Activated CD4-positive, alpha-beta T cell treated with anti-CD3 and anti-CD28 coated beads, Interleukin-2, amount 10 ng/mL, durations not matched to agents 7 days and 5 days (primary cell): ENCODE measurements at places on chromosomes 16 and 17. TPM values are rescaled to one million over a fixed set of nuclear protein-coding genes. Genes with fewer than 3 reads are reported as not detected.

Gene CALB2
- total RNA-seq = not detected

Gene CCL3
- total RNA-seq = 4.1 TPM

Gene WNT9B
- total RNA-seq = not detected

Gene SYCE1L
- 11.1 TPM for total RNA-seq

Gene C16orf96
- total RNA-seq = 0.21 TPM

Gene PRSS33
- total RNA-seq = not detected

Gene TUBD1
- total RNA-seq = 13.8 TPM

Gene TMED6
- 1.0 TPM for total RNA-seq

Gene TTYH2
- total RNA-seq = 10.2 TPM

Gene MFAP4
- not detected for total RNA-seq

Gene TMEM100
- not detected for total RNA-seq

Gene CACNG1
- not detected for total RNA-seq

Gene CACNG4
- not detected for total RNA-seq

GRCh38 chr17:59796785-59797205 is 89.3 kb downstream of the VMP1 start:
- H3K4me1 ChIP-seq = peaks cover 32% of the 10 kb centered on the region
- H3K36me3 ChIP-seq = peaks cover 24% of the 10 kb centered on the region
- H3K27me3 ChIP-seq = no peaks in the 10 kb centered on the region
- H3K4me3 ChIP-seq = no peak overlapping the region
- peak overlapping the region; percentile 36 for H3K27ac ChIP-seq

DNA sequence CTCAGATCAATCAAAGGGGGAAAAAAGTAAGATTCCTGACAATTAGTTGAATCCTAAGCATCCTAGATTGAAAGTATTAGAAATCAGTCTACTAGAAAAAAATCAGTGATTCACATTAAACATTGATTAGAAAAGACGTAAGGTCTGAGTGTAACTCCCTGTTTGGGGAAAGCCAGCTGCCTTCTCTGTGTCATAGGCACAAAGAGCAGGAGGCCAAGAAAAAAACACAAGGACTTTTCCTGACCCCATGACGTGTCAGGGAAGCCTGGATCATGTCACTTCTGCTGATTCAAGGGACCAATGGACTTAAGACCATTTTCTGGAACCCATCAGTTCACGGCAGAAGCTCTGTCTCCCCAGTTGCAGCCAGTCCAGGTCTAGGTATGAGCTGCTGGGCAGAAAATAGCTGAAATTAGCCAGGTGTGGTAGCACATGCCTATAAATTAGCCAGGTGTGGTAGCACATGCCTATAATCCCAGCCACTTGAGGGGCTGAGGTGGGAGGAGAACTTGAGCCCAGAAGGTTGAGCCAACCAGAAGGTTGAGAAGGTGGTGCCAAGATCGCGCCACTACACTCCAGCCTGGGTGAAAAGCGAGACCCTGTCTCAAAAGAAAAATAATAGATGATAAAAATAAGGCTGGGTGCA is 35.9 kb downstream of the RANBP10 start:
- no peak for DNase-seq
- no peaks in the 10 kb centered on the region for H3K27me3 ChIP-seq
- peaks cover 2% of the 10 kb centered on the region for H3K4me1 ChIP-seq
- peaks cover 23% of the 10 kb centered on the region for H3K36me3 ChIP-seq
- no peak overlapping the region for H3K27ac ChIP-seq

DNA sequence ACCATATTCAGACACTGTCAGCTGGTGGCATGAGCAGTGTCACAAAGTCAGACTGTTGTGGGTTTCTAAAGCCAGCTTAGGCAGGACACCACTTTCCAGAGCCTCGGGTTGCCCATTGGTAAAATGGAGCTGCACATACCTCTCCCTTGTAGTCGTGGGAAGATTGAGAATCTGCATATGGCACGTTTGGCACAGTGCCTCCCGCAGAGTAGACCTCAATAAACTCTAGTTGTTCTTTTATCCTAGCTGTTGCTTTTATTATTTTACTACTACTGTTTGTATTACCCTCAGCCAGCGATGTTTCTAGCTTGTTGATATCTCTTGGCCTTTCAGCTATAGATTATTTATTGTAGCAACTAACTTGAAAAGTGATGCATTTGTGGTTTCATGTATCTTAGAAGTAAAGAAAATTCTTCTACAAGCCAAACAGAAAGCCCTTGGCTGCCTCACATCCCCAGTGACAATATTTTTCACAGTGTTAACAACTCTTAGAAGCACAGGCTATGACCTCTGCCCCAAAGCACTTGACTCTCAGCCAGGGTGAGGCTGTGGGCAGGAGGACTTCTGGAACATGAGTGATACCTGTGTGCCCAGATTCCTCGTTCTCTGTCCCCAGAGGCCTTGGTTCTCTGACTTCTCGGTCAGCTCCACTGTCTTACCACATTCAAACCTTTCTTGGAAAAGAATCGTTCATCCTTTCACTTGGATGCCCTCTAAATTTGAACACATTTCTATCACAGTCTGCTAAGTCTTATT is 351.6 kb downstream of the SNX29 start:
- H3K27me3 ChIP-seq = no peaks in the 10 kb centered on the region
- DNase-seq = no peak
- no peak overlapping the region for H3K27ac ChIP-seq
- H3K4me1 ChIP-seq = peaks cover 2% of the 10 kb centered on the region

DNA sequence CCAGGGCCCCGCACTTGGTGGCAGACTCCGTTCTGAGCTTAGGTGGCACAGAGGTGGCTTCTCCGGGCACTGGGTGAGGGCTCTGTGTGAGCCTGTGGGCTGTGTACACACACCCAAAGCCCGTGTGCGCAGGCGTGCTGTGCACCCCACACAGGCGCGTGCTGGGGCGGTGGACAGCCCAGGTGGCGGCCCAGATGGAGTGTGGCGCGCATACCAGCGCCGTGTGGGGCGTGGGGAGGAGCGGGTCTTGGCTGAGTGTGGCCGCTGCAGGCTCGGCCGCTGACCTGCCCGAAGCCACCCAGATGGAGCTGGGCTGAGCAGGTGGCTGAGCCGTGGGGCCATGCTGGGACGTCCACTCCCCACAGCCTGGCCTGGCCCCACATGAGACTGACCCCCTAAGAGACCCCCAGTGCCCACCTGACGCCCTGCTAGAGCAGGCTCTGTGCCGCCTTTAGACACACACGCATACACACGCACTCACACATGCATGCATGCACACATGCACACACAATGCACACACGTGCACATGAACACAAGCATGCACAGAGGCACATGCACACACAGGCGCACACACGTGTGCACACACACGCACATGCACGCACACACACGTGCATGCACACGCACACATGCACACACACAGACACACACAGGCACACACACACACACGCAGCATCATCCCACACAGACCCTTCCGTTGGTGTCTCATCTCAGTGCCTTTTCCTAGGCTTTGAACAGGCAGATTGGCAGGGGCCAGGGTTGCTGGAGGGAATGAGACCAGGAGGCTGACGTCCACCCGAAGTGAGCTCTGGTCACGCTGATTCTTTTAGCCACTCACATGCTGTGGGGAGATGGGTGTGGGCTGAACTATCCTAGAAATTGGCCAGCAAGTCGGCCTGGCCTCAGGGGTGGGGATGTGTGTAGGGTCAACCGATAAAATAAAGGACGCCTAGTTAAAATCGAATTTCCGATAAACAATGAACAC is 2.1 kb downstream of the PRR35 start:
- no peak for DNase-seq
- H3K4me3 ChIP-seq = no peak overlapping the region
- H3K27ac ChIP-seq = no peak overlapping the region
- peaks cover 13% of the 10 kb centered on the region for H3K27me3 ChIP-seq

GRCh38 chr16:73355981-73356380 is 308.1 kb upstream of the ZFHX3 start:
- no peaks in the 10 kb centered on the region for H3K36me3 ChIP-seq
- H3K27ac ChIP-seq = no peak overlapping the region
- H3K4me3 ChIP-seq = no peak overlapping the region
- H3K27me3 ChIP-seq = no peaks in the 10 kb centered on the region

GRCh38 chr17:74330446-74330845 is 4.4 kb downstream of the KIF19 start:
- peaks cover 5% of the 10 kb centered on the region for H3K27me3 ChIP-seq
- no peak for DNase-seq
- no peak overlapping the region for H3K4me3 ChIP-seq

GRCh38 chr17:80229011-80229410 is 8.8 kb downstream of the SLC26A11 start:
- H3K36me3 ChIP-seq = peaks cover 14% of the 10 kb centered on the region
- H3K4me3 ChIP-seq = no peak overlapping the region
- H3K4me1 ChIP-seq = peaks cover under 1% of the 10 kb centered on the region
- DNase-seq = no peak
- H3K27me3 ChIP-seq = no peaks in the 10 kb centered on the region
- no peak overlapping the region for H3K27ac ChIP-seq

GRCh38 chr16:10972108-10972818 is 27.9 kb downstream of the CLEC16A start:
- H3K27me3 ChIP-seq = no peaks in the 10 kb centered on the region
- DNase-seq = no peak
- peak overlapping the region; percentile 79 for H3K27ac ChIP-seq
- H3K36me3 ChIP-seq = peaks cover 37% of the 10 kb centered on the region

GRCh38 chr17:68909066-68909465 is 46.1 kb downstream of the ABCA8 start:
- H3K27me3 ChIP-seq = peaks cover 2% of the 10 kb centered on the region
- no peak overlapping the region for H3K27ac ChIP-seq
- H3K4me1 ChIP-seq = no peaks in the 10 kb centered on the region
- H3K36me3 ChIP-seq = no peaks in the 10 kb centered on the region

GRCh38 chr16:19316846-19317245 is 31.3 kb downstream of the CLEC19A start:
- no peak overlapping the region for H3K4me3 ChIP-seq

- H3K36me3 ChIP-seq = peaks cover 66% of the 10 kb centered on the region
- H3K4me1 ChIP-seq = peaks cover 72% of the 10 kb centered on the region
- H3K27me3 ChIP-seq = no peaks in the 10 kb centered on the region
- H3K4me3 ChIP-seq = no peak overlapping the region
- no peak for DNase-seq
- peak overlapping the region; percentile 84 for H3K27ac ChIP-seq
Observed at GRCh38 chr16:17358846-17359245, 111.9 kb downstream of the XYLT1 start.

DNA sequence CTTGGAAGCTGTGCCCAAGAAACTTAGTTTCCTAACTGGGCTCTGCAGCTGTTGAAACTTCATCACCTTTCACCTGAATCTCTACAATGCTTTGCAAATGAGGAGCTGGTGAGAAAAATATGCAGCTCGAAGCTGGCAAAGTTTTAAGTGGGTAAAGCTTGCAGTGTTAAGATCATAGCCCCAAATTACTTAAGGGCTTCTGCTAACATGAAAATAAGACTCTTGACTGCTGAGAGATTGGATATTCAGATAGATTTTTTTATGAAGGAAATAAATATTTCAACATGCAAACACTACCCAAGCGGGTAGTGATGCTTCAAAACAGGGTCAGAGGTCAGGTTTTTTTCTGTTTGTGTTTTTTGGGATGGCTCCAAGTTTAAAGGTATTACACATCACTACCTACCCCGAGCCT is 278.7 kb downstream of the FTO start:
- no peak overlapping the region for H3K4me3 ChIP-seq
- no peaks in the 10 kb centered on the region for H3K27me3 ChIP-seq
- DNase-seq = no peak
- H3K27ac ChIP-seq = no peak overlapping the region
- H3K36me3 ChIP-seq = no peaks in the 10 kb centered on the region
- no peaks in the 10 kb centered on the region for H3K4me1 ChIP-seq

GRCh38 chr16:88383401-88384221 is 852 bp downstream of the ZNF469 start:
- H3K27me3 ChIP-seq = peaks cover 26% of the 10 kb centered on the region
- no peaks in the 10 kb centered on the region for H3K4me1 ChIP-seq
- no peaks in the 10 kb centered on the region for H3K36me3 ChIP-seq
- H3K27ac ChIP-seq = no peak overlapping the region

GRCh38 chr16:19857593-19858339 is 26.9 kb downstream of the GPRC5B start:
- no peak overlapping the region for H3K4me3 ChIP-seq
- H3K4me1 ChIP-seq = no peaks in the 10 kb centered on the region
- H3K27me3 ChIP-seq = no peaks in the 10 kb centered on the region
- DNase-seq = no peak

DNA sequence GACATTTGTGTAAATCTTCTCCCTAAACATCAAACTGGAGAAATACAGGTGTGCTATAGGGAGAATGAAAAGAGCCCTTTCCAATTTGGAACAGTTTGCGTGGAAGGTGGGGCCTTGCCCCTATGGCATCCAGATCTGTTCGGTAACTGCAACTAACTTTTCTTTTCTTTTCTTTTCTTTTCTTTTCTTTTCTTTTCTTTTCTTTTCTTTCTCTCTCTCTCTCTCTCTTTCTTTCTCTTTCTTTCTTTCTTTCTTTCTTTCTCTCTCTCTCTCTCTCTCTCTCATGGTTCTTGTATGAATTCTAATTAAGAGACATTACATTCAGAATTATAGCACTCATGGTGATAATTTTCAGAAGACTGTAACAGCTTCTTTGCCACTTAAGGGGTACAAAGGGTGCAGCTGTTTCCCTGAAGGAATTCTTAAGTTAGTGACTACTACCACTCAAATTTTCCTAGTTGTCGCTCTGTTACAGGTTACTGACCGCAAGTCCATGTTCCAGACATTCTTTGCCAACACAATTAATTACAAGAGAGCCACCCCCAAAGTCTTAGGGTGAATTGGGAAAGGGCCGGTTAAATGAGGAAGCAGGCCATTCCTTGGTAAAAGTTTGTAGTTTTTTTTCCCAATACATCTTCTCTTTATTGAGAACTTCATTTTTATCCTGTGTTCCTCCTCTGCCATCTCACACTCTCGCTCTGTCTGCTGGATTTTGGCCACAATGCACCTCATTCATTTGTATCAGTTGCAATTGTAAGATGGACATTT is 69.8 kb downstream of the KSR1 start:
- peaks cover 84% of the 10 kb centered on the region for H3K4me1 ChIP-seq
- DNase-seq = no peak
- H3K27me3 ChIP-seq = no peaks in the 10 kb centered on the region

DNA sequence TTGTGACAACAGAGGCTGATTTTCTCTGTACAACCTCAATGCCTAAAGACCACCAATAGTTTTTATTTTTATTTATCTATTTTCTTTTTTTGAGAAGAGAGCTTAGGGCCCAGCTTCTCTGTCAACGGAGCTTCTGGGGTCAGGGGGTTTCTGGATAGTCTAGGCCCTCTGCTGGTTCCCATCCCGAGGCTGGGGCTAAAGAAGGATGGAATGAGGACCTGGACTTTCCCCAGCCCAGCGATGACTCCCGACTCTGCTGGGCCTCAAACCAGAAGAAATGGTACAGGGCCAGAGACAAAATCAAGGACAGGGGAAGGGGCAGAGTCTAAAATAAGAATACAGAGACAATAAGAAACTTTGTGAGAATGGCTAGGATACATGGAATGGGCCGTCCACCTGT is 5.7 kb upstream of the TSPOAP1 start:
- H3K4me1 ChIP-seq = peaks cover 21% of the 10 kb centered on the region
- H3K4me3 ChIP-seq = peak overlapping the region; percentile 93
- H3K27me3 ChIP-seq = no peaks in the 10 kb centered on the region
- no peak for DNase-seq
